Activated CD4-positive, alpha-beta T cell treated with anti-CD3 and anti-CD28 coated beads, Interleukin-2, amount 50 U/mL, for 24 hours (primary cell): ENCODE measurements at places on chromosomes 7 and 10.

DNA sequence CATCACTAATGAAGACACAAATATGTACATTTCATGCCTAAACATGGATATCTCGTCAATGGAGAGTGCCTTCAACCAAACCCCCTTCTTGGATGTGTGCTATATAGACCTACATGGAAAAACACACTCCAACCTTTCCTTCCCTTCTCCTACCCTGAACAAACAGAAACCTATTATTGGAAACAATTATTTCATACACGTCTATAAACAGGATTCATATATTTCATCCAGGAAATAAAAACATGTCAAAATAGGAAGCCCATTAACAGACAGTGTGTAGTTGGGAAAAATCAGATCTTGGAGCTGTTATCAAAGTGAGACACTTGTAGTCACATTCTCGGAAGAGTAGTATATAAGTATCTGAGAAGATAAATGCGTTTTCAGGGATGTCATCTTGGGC, 81.1 kb downstream of the NRP1 start:
- no peak for DNase-seq

GRCh38 chr10:58712141-58712540, 199.5 kb downstream of the BICC1 start:
- no peak for DNase-seq

GRCh38 chr7:6078548-6078947, 47.4 kb downstream of the ANKRD61 start:
- no peak for DNase-seq

GRCh38 chr7:137501562-137501961, 158.0 kb upstream of the PTN start:
- DNase-seq, result no peak

GRCh38 chr10:23139677-23140076, 44.3 kb downstream of the MSRB2 start:
- no peak for DNase-seq

- no peak for DNase-seq
These were observed 7.5 kb downstream of the MTG1 start for GRCh38 chr10:133401500-133401899.

DNA sequence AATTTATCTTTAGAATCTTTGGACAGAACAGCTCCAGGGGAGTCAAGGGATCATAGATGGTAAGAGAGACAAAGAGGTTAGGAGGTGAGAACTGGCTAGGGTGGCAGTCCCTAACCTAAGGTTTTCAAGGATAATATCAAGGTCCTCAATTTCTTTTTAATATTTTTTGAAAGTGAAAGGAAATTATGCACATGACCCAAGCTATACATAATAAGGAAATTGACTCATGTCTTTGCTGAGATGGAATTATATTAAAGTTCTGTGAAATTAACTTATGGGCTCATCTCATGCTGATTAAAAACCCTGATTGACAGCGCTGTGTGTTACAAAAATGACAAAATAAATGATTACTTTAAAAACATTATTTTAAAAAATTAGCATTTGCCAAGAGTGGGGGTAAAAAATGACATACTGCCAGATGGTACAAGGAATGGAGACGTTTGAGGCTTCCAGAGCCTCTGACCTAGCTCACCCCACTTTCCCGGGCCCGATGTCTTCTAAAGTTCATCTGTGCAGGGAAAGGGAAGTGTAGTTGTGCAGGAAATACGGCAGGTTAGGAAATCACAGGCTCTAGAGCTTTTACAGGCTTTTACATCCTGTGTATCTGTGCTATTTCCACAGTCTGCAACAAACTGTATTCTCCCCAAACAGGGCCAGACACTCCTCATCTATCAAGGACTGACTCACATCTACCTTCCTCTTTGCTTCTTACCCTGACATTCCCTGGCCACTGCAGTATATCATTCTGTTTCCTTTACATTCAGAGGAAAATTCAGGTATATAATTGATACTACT, 185.6 kb upstream of the PRSS58 start:
- DNase-seq, result no peak

DNA sequence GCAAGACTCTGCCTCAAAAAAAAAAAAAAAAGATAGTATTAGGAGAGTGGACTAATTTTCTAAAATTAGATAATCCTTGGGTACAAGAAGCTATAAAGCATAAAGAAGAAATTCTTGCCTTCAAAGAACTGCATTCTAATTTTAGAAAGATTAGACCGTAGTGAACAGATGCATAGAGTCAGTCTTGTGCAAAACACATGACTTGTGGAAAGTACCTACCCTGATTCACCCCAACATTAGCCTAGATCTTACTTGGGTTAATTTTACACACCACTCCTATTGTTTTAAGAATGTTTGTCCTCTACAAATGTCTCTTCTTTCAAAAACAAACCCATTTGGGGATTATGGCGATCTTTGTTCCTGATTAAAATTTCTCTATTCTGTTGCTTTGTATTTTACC, 38.9 kb upstream of the SP8 start:
- DNase-seq, result no peak

- no peak for DNase-seq
These were observed 6.5 kb downstream of the CHST12 start for GRCh38 chr7:2409745-2410414.

GRCh38 chr7:111433426-111433825, 128.9 kb downstream of the IMMP2L start:
- DNase-seq, result no peak

- DNase-seq, result no peak
These were observed 19.4 kb upstream of the GATA3 start for GRCh38 chr10:8035006-8035640.

DNA sequence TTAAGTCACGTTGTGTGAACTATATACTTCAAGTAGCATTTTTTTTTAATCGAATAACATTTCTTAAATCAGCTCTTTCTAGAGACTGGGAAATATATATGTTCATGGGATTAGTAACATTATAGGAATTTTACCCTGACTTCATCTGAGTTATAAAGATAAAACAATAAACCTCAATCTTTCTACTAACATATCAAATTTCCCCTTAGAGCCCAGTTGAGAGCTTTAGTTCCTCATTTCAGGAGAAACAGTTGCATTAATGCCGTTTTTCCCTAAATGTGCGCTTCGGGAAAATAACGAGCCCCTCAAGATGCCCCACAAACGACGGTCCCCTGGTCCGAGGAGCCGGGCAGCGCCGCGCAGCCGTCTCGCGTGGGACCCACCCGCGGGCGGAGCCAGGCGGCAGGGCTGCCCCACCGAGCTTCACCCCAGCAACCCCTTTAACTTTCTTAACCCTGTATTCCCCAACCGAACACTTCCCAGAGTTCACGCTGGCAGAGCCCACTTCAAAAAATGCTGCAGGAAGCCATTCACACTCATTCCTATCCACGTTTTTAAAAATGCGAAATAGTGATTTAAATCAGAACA, 152.5 kb upstream of the YAE1 start:
- no peak for DNase-seq

DNA sequence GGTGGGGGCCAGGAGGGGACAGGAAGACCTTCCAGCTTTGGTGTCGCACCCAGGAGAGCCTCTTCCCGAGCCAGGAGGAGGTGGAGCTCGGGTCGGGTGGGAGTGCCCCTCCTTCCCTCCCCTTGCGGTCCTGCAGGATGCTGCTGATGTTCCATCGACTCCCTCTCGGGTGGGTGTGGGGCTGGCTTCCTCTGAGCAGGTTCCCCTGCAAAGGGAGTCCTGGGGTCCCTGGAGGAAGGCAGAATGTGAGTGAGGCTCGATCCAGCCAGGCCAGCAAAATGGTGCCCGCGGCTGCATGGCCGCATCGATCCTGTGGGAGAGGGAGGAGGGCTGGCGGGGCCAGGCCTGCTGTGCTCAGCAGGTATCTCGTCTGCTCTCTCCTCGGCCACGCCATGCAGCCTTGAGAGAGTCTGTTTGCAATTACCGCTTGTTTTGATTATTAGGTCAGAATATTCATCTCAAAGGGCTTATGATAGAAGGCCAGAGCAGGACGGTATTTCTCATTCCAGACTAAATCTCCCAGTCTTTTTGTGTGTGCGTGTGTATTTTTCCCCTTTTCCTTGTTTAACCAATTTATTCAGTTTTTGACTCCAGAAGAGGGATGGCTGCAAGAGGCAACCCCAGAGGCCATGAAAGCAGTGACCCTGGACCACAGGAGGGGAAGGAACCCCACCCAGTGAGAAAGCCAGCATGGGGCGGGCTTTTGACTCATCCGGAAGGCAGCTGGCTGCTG, 137.3 kb upstream of the ZMIZ1 start:
- no peak for DNase-seq

- DNase-seq, result no peak
These were observed 26.7 kb upstream of the TARP start for GRCh38 chr7:38300175-38300574.

DNA sequence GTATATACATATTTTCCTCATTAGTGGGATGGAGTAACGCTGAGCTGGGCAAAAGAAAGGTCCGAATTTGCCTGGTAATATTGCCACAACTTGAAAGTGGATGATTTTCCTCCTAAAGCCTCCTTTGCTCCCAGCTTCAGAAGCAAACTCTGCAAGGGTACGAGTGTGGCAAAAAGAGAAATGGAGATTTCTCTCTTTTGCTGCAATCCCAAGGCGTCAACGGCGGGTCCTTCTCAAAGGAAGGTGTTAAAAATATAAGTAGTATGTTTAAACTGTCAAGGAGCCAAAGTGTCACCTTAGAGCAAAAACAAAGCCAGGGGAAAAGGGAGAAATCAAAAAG, 12.4 kb upstream of the HOXA2 start:
- no peak for DNase-seq

DNA sequence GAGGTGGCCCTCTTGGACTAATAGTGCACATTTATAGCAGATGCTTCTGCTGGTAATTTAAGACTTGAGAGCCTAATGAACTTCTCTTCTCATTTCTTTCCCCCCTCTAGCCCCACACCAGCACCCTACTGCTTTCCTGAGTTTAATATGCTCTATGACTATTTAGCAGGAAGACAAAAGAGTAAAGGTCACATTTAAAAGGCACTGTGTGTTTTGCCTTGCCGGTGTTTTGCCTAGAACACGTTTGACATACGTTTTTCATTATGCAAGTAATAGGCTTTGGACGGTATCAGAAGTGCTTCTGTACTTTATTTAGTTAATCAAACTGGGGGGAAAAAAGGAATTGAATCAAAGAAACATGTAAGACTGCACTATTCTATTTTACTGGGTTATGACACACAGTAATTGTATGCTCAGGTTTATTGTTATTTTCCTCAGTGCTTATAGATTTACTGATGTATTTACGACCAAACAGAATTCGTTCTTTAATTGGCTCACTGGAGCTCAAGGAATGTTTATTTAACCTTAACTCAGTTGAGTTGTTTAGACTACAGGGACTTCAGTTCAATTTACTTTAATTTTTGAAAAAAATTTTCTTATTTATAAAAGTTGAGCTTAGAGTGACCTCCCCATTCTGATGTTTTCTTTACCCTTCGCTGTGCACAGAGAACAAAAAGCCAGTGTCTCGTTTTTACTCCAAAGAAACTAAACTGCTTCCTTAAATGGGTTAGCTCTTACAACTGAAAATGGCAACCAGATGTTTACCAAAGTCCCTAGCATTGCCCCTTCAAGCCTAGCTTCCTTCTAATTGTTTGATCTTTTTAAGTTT, 35.4 kb downstream of the CPED1 start:
- no peak for DNase-seq

- DNase-seq, result no peak
These were observed 196.0 kb downstream of the ELAPOR2 start for GRCh38 chr7:86863452-86863851.

GRCh38 chr10:1601406-1601805, 135.9 kb downstream of the ADARB2 start:
- DNase-seq, result no peak

GRCh38 chr10:124300224-124300623, 118.5 kb downstream of the OAT start:
- DNase-seq, result no peak

- DNase-seq, result no peak
These were observed 566.8 kb downstream of the CNTNAP2 start for GRCh38 chr7:146683439-146683838.

DNA sequence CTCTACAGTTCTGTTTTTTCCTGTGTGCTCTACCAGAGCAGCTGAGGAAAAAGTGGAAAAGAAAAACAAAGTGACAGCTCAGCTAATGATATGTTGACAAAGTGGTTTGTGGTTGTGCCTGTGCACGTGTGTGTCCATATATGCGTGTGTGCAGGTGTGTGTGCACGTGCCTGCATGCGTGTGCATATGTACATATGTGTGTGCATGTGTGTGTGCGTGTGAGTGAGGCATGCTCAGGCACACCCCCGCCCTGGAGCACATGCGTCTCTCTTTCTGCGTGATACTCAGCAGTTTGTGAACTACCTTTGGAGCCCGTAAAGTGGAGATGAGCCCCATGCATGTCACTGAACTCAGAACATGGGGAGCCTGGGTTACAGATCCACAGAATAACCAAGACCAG, 84.5 kb upstream of the GPR26 start:
- no peak for DNase-seq

- DNase-seq, result no peak
These were observed 85.0 kb downstream of the LRRN3 start for GRCh38 chr7:111175908-111176441.

DNA sequence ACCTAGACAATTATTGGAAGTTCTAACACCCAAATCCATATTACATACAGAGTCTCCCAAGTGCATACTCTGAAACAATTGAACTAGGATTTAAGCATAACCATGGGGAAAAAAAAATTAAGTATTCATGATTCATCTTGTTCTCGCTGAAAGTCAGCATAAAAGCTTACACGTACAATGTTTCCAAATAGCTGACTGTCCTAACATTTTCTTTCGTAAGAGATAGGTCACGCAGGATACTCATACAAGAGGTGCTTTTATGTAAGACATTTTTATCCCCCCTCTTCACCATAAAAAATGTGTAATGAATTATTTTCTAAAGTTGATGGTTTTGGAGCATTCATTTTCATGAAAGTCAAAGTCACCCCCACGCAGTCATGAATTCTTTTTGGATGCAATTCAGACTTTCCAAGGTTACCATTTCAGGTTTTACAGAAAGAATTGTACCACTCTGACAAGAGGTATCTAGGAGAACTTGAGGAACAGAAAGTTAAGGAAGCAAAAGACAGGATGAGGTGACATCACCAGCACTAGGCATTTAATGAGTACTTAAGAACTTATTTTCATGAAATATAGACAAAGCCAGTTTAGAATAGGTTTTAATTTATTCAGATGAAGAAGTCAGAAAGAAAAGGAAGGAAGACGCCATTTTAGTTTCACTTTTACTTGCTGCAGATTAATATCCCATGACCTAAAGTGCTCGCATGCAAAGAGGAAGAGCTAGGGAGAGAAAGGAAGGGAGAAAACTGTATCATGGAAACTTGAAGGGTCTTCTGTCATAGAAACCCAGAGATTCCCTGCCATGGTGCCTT, 55.8 kb downstream of the TMEM26 start:
- no peak for DNase-seq

GRCh38 chr10:52313933-52314821, at the start of gene DKK1:
Gene DKK1 (plus strand): TSS chr10:52314281. CDS start chr10:52314435, 154 bp downstream.
- DNase-seq, result no peak
